ENCODE measurements at places on chromosomes 2 and 18. TPM values are rescaled to one million over a fixed set of nuclear protein-coding genes. Genes with fewer than 3 reads are reported as not detected.

- peak; percentile 90 for DNase-seq
- no peaks in the 10 kb centered on the region for H3K36me3 ChIP-seq
- no peak overlapping the region for H3K4me3 ChIP-seq
- peaks cover 28% of the 10 kb centered on the region for H3K27me3 ChIP-seq
- no peak overlapping the region for H3K27ac ChIP-seq
- H3K4me1 ChIP-seq, result peaks cover 21% of the 10 kb centered on the region
Measured at GRCh38 chr18:74196220-74197119, 48.1 kb downstream of the TIMM21 start.

- H3K4me1 ChIP-seq, result peaks cover 11% of the 10 kb centered on the region
- H3K27me3 ChIP-seq, result no peaks in the 10 kb centered on the region
- no peak for DNase-seq
- peaks cover 24% of the 10 kb centered on the region for H3K36me3 ChIP-seq
- H3K4me3 ChIP-seq, result no peak overlapping the region
Measured at GRCh38 chr2:236582968-236583367, 13.3 kb downstream of the ACKR3 start.

GRCh38 chr18:69703461-69703860 lies 244.2 kb downstream of the CD226 start:
- H3K27ac ChIP-seq, result no peak overlapping the region
- no peak for DNase-seq
- no peaks in the 10 kb centered on the region for H3K27me3 ChIP-seq
- no peak overlapping the region for H3K4me3 ChIP-seq
- no peaks in the 10 kb centered on the region for H3K4me1 ChIP-seq

DNA sequence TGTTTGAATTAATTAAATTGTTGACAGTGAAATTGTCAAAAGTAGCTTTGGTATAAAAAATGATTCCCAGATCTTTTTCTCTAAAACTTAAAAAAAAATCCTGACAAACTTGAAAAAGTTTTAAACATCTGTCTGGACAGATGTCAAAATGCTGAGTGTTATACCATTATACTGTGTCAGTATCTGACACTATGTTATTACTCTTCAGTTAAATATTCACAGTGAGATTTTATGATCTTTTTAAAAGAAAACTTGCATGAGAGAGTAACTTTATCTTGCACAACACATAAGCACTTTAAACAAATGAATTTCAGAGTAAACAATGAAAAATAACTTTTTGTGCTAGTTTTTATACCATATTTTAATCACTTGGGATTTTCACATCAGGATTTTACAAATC lies 167.4 kb downstream of the MEIS1 start:
- H3K4me3 ChIP-seq, result no peak overlapping the region
- no peaks in the 10 kb centered on the region for H3K36me3 ChIP-seq
- H3K4me1 ChIP-seq, result no peaks in the 10 kb centered on the region
- no peak overlapping the region for H3K27ac ChIP-seq
- H3K27me3 ChIP-seq, result no peaks in the 10 kb centered on the region
- DNase-seq, result no peak

The ZSWIM2 gene
- total RNA-seq, result not detected

GRCh38 chr2:120749506-120750431 lies 14.1 kb downstream of the GLI2 start:
- H3K36me3 ChIP-seq, result no peaks in the 10 kb centered on the region
- peak; percentile 9 for DNase-seq
- no peaks in the 10 kb centered on the region for H3K27me3 ChIP-seq
- no peaks in the 10 kb centered on the region for H3K4me1 ChIP-seq

The PLB1 gene
- 18.8 TPM for total RNA-seq

GRCh38 chr2:65320946-65321345 lies 93.3 kb downstream of the ACTR2 start:
- no peak for DNase-seq
- H3K36me3 ChIP-seq, result peaks cover 7% of the 10 kb centered on the region
- no peak overlapping the region for H3K27ac ChIP-seq
- H3K4me1 ChIP-seq, result peaks cover 10% of the 10 kb centered on the region
- no peak overlapping the region for H3K4me3 ChIP-seq

GRCh38 chr2:70648961-70649360 lies 95.3 kb upstream of the TGFA start:
- no peaks in the 10 kb centered on the region for H3K36me3 ChIP-seq
- no peak overlapping the region for H3K4me3 ChIP-seq
- peaks cover 3% of the 10 kb centered on the region for H3K27me3 ChIP-seq
- H3K27ac ChIP-seq, result no peak overlapping the region

DNA sequence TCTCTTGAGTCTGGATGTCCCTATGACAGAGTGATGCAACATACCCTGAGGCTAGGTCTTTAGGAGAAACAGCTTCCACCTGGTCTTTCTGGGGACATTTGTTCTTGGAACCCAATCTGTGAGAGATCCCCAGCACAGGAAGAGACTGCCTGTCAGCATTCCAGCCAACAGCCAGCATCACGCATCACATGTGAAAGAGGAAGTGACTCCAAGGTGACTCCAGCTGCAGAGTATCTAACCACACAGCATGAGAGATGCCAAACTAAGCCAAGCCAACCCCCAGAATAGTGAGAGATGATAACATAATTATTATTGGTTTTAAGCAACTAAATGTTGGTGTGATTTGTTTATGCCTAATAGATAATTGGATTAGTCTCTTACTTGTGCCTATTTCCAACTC lies 35.7 kb downstream of the C18orf63 start:
- no peaks in the 10 kb centered on the region for H3K36me3 ChIP-seq
- peak; percentile 37 for DNase-seq
- no peak overlapping the region for H3K27ac ChIP-seq
- no peaks in the 10 kb centered on the region for H3K27me3 ChIP-seq
- H3K4me3 ChIP-seq, result no peak overlapping the region

GRCh38 chr2:71852141-71852711 lies 295.4 kb downstream of the CYP26B1 start:
- H3K4me3 ChIP-seq, result no peak overlapping the region
- DNase-seq, result no peak
- H3K27ac ChIP-seq, result no peak overlapping the region
- no peaks in the 10 kb centered on the region for H3K27me3 ChIP-seq
- H3K36me3 ChIP-seq, result no peaks in the 10 kb centered on the region

DNA sequence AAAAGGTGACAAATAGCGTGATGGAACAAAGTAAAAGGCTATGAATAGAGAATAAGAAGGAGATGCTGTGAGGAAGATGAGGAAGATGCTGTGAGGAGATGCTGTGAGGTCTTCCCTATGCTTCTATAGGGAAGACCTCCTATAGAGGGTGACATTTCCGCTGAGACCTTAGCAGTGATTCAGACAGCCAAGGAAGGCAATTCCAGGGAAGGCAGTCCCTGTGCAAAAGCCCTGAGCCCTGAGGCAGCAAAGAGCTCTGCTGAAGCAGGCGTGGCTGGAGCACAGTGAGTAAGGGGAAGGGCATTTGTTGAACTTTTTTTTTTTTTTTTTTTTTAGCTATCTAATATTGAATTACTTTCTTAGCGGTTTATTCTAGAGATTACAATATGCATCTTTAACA lies 142.7 kb upstream of the FOSL2 start:
- peaks cover 11% of the 10 kb centered on the region for H3K36me3 ChIP-seq
- no peaks in the 10 kb centered on the region for H3K4me1 ChIP-seq
- H3K4me3 ChIP-seq, result no peak overlapping the region
- H3K27ac ChIP-seq, result no peak overlapping the region
- DNase-seq, result no peak

DNA sequence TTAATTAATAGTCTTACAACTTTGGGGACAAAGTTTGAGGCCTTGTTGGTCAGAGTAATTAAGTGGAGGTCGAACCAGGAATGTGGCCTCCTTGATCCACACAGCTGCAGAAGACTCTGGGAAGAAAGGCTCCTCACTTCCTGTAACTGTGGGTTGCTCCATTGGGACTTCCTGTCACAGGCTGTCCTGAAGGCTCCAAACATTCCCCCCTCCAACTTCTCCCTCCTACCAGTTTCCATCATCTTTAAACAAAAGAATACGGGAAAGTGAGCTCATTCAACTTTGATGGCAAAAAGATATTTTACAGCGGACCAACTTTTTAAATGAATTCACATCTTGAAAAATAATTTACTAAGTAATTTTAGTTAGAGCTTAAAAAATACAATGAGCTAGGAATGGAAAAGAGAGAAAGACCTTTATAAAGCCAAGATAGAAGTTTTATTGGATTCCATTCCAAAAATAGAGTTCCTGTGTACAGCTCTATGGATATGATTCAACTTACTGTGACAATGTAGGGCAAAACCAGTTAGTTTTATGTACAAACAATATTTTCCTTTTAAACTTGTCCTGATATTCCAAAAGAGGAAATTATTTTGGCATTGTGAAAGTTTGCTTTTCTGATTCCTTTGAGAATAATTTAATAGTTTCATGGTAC lies 212.0 kb upstream of the NABP1 start:
- H3K4me3 ChIP-seq, result no peak overlapping the region
- H3K4me1 ChIP-seq, result peaks cover 30% of the 10 kb centered on the region
- no peaks in the 10 kb centered on the region for H3K27me3 ChIP-seq
- H3K27ac ChIP-seq, result no peak overlapping the region
- DNase-seq, result no peak
- no peaks in the 10 kb centered on the region for H3K36me3 ChIP-seq

DNA sequence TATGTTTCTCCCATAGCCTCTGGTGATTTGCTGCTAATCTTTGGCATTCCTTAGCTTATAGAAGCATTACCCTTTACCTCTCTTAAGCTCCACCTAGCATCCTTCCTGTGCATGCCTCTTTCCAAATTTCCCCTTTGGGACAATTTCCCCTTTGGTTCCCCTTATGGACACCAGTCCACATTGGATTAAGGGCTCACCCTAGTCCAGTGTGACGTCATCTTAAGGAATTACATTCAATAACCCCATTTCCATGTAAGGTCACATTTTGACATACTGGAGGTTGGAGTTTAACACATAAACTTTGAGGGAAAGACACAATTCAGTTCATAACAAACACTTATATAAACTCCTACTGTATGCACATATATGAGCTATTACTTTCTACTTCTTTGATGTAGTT lies 916.6 kb downstream of the SLC4A3 start:
- no peak overlapping the region for H3K27ac ChIP-seq
- DNase-seq, result no peak
- H3K4me1 ChIP-seq, result no peaks in the 10 kb centered on the region
- H3K4me3 ChIP-seq, result no peak overlapping the region

The RAB6C gene
- not detected for total RNA-seq

DNA sequence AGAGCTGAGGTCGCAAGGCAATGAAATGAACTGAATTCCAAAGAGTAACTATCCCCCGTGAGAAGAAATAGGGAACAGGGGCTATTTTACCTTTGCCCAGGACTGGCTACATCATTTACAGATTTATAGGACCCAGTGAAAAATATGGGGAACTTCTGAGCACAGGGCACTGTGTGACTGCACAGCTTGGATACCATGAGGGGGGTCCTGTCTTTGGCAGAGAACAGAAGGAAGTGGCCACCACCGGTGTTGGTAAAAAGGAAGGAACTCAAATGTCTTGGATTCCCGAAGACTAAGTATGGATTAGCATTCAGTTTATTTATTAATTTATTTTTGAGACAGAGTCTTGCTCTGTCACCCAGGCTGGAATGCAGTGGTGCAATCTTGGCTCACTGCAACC lies 119.6 kb downstream of the B3GNT2 start:
- H3K4me1 ChIP-seq, result no peaks in the 10 kb centered on the region
- no peaks in the 10 kb centered on the region for H3K27me3 ChIP-seq
- H3K36me3 ChIP-seq, result no peaks in the 10 kb centered on the region
- no peak overlapping the region for H3K4me3 ChIP-seq

The NCK2 gene
- total RNA-seq, result 27.0 TPM

GRCh38 chr2:19361325-19361990 lies 3.0 kb upstream of the OSR1 start:
- no peaks in the 10 kb centered on the region for H3K36me3 ChIP-seq
- DNase-seq, result peak; percentile 72
- peaks cover 47% of the 10 kb centered on the region for H3K4me1 ChIP-seq
- H3K27ac ChIP-seq, result peak overlapping the region; percentile 59
- H3K4me3 ChIP-seq, result peak overlapping the region; percentile 49

DNA sequence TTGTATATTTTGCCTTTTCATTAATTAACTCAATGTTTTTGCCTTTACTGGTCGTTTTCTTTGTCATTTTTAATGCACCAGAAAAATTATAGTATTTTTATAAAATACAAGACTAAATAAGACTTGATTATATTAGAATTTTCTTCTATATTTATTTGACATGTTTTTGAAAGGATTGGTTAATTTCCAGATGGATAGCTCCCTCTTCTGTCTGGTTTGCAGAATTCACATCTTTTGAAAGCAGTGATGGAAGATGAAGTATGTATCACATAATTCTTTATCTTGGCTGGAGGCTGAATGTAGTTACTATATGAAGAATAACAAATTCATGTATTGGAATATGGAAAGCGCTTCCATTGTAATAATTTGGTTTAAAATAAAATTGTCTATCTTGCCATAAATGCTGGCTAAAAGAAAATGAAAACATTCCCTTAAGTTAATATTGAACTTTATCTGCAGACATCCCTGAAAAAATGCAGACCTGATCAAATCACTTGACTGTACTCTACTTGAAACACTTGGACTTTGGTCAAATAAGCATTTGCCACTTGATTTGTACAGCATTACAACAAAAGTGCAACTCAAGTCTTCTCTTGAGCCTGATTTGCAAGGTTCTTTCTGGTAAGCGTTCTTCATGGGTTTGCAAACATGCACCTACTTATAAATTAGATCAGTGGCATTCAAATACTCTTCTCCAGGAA lies 86.3 kb upstream of the EFEMP1 start:
- no peaks in the 10 kb centered on the region for H3K4me1 ChIP-seq
- H3K27me3 ChIP-seq, result no peaks in the 10 kb centered on the region
- H3K27ac ChIP-seq, result no peak overlapping the region

DNA sequence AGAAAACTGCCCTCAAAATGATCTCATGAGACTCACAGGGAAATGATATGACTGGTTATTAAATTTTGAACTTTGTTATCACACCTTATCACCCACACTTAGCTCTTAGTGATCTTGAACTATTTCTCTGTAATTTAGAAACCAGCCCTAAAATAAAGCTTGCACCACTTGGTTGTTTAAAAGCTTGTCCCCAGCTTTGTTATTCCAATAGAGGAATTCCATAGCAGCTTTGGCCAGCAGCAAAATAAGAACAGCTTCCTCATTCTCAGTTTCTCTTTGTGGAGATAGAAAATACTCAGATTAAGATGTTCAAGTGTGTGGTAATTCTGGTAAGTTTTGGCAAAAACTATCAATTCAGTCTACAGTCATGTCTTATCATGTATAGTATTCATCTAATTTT lies 54.4 kb upstream of the CCDC68 start:
- H3K36me3 ChIP-seq, result no peaks in the 10 kb centered on the region
- no peaks in the 10 kb centered on the region for H3K27me3 ChIP-seq
- no peaks in the 10 kb centered on the region for H3K4me1 ChIP-seq
- no peak for DNase-seq
- H3K4me3 ChIP-seq, result no peak overlapping the region

The SERPINB7 gene
- total RNA-seq, result not detected

The APCDD1 gene
- total RNA-seq, result 142 TPM

The FBLN7 gene
- total RNA-seq, result 5.1 TPM

DNA sequence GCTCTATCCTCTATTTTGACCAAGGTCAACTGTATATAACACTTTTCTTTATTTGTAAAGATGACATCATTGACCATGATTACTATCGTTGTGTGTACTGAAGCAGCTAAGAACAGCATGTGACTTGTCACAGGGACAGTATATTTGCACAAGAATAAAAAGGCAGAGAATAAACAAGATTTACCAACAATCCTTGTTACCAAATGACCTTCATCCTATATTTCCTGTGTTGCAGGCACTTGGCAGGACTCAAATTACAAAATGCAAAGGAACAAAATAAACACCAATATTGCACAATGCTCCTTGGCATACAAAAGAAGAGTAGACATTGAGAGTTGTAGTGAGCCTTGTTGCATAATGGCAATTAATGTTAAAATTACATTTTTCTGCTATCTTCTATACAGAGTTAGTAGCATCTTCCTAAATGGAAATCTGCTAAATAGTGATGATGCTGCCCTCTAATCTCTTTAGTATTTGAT lies 61.8 kb downstream of the RFTN2 start:
- H3K4me3 ChIP-seq, result no peak overlapping the region
- DNase-seq, result no peak
- H3K27me3 ChIP-seq, result no peaks in the 10 kb centered on the region

The AQP12A gene
- total RNA-seq, result not detected
